ENCODE measurements at places on chromosomes 7 and 10.

DNA sequence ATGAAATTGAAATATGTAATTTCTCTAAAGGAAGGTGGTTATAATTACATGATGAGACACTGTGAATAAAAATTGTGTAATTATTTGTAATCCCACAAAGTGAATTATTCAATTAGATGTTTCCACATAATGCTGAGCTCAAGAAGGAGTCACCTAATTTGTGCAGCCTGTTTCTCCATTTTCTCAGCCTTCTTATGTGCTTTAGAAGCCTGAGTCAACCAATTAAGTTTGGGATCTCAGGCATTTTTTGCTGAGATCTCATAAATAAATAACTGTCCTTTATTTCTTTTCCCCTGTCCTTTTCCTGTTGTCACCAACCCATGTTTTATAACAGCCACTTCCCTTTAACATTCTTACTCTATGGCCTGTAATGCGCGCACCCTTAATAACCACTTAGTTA is 506.5 kb upstream of the SEMA3D start:
- no peak for DNase-seq

GRCh38 chr10:97685395-97685958 is 1.6 kb downstream of the AVPI1 start:
- no peak for DNase-seq

GRCh38 chr7:6437251-6437650 is 10.5 kb downstream of the DAGLB start:
- DNase-seq: no peak

GRCh38 chr7:76196786-76197185 is 4.9 kb upstream of the SRRM3 start:
- DNase-seq: no peak

- DNase-seq: no peak
Measured at GRCh38 chr10:97140902-97141745, 44.6 kb downstream of the SLIT1 start.
